ENCODE measurements at places on chromosomes 5 and 9.

DNA sequence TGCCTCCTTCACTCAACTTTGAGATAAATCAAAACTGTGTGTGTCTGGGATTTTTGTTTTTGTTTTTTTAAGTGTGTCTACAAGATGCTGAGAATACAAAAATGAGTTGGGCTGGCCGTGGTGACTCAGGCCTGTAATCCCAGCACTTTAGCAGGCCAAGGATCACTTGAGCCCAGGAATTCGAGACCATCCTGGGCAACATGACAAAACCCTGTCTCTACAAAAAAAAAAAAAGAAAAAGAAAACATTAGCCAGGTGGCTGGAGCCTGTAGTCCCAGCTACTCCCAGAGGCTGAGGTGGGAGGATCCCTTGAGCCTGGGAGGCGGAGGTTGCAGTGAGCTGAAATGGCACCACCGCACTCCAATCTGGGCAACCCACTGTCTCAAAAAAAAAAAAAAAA, 21.0 kb downstream of the HNRNPK start:
- no peak for DNase-seq

GRCh38 chr9:94889628-94890027, 163.1 kb downstream of the AOPEP start:
- DNase-seq: no peak

GRCh38 chr5:17819783-17820182, 185.5 kb downstream of the TAF11L14 start:
- no peak for DNase-seq

DNA sequence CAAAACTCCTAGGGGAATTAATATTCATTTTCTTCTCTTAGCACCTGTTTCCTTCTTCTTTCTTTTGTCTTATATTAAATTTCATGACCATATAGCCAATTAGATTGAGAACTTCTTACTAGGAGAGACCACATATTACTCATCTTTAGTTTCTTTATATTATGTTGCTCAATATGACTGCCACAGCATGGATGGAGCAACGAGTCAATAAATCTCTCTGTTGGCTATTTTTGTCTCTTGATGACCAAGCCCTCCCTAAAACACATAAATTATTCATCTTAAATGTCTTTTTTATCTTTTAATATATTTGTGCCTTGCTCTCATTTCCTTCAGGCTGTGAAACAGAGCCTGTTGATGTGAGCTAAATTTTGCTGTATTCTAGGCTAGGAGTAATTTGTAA, 123.0 kb downstream of the ADAMTSL1 start:
- no peak for DNase-seq

GRCh38 chr5:170336065-170336464, 38.5 kb upstream of the LCP2 start:
- DNase-seq: no peak

- DNase-seq: no peak
Observed at GRCh38 chr5:132283423-132284043, 10.7 kb upstream of the SLC22A4 start.
